ENCODE measurements at places on chromosomes 4 and X.
A peak's percentile ranks its signal among the peaks of the same experiment; 100 is the strongest.

DNA sequence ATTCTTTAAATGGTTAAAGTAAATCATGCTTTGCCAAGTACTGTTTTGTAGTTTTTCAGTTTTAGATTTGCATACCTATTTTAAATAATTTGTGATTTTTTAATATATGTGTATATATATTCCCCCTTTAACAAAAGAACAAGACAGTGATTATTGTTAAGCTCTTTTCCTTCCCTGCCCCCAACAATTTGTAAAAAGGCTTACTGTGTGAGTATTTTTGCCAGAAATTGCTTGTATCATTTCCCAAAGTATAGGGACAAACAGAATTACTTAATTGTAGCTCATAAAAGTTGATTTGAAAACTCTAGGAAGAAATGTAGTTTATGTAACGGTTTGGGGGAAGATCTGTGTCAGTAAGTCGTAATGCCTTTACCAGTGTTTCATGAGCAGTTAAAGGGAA, 19.0 kb downstream of the CPEB2 start:
- DNase-seq, result no peak

GRCh38 chr4:56650262-56651055, 30.6 kb downstream of the HOPX start:
- DNase-seq, result no peak

GRCh38 chr4:134544303-134544770, 342.7 kb upstream of the PABPC4L start:
- DNase-seq, result no peak

DNA sequence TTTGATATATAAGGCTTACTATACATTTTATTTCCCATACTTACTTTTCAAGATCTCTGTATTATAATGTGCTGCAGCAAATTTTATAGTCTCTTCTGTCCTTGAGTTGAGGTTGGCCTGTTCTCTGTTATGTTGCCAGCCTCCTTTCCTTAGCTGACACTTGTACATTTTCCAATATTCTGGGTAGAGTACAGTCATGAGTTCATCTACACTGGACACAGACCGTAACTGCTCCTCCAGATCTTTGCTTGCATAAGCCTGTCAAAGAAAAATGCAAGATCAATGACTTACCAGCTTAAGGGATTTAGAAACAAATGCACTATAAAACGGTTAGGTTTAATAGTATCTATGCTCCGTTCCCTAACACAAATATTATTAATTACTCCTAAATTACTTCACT, 63.2 kb downstream of the VEGFC start:
- DNase-seq, result no peak

- peak; percentile 7 for DNase-seq
These were observed 81.2 kb upstream of the GPM6B start for GRCh38 chrX:13898083-13898482.

- no peak for DNase-seq
These were observed 45.9 kb downstream of the TEC start for GRCh38 chr4:48223633-48224295.

GRCh38 chr4:54172156-54172555, 56.9 kb upstream of the PDGFRA start:
- DNase-seq, result no peak

DNA sequence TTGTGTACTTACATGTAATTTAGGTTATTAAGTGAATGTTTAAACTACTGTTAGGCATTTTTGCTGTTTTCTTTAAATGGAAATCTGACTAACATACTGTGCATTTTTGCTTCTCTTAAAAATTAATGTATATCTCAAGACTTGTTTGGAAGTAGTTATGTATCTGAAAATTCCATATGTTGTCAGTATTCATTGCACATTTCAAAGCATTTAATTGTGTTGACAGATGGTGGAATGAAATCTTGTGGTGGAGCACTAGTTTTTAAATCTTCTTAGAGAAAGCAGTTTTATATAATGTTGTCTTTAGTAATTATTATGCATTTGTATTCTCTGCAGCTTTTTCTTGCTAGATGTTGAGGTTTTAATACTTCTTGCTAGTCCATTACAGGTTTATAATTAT, 71.5 kb upstream of the MSANTD1 start:
- DNase-seq, result no peak

- no peak for DNase-seq
These were observed 169.7 kb downstream of the TMEM47 start for GRCh38 chrX:34487364-34487763.

DNA sequence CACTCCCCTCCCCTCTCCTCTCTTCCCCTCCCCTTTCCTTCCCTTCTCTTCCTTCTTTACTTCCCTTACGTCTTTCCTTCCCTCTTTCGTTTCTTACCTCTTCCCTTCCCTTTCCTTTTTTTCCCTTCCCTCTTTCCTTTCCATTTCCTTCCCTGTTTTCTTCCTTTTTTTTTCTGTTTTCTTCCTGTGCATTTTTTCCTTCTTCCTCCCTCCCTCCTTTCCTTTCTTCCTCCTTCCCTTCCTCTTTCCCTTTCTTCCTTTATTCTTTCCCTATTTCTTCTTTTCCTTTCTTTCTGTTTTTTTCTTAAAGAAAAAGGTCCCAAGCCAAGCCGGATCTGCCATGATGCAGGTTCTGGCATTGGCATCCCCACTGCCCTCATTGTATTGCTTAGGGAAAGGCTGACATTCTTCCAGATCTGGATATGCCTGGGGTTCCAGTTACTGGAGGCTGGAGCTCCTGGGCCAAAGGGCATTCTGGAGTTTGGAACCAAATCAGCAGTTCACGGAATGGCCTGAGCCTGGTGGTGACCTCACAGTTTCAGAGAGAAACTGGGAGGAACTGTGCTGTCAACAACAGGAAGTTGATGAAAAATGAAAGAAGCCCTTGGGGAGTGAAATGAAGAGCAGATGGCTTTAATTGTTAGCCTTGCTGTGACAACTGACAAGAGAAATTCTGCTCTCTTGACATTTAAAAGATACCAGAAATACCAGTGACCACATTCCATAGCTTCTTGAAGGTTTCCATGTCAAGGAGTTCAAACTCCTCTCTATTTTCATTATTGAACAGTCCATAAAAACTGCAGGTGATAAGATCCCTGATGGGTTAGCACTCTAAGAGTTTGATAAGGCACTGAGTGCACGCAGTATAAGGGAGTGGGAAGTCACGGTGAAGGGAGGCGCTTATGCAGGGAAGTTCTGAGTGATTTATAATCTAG, 622.1 kb downstream of the SPRY1 start:
- no peak for DNase-seq

GRCh38 chrX:82585868-82586267, 922.2 kb upstream of the POU3F4 start:
- DNase-seq, result no peak

DNA sequence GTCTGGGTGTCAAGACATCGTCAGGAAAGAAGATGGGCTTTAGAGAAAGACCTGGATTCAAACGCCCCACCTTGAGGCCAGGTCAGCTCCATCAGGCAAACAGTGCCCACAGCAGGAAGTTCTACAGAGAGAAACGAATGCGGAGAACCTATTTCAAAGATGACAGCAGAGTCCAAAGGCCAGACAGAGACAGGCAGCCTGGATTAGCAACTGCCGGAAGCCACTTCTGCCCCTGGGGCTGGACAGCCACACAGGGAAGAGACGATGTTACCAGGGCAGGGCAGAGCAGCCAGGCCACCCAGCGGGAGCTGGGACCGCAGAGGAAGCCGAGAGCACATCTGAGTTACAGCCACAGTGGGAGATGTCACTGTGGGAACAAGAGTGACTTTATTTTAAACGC, 1.2 kb downstream of the C4orf50 start:
- peak; percentile 56 for DNase-seq

DNA sequence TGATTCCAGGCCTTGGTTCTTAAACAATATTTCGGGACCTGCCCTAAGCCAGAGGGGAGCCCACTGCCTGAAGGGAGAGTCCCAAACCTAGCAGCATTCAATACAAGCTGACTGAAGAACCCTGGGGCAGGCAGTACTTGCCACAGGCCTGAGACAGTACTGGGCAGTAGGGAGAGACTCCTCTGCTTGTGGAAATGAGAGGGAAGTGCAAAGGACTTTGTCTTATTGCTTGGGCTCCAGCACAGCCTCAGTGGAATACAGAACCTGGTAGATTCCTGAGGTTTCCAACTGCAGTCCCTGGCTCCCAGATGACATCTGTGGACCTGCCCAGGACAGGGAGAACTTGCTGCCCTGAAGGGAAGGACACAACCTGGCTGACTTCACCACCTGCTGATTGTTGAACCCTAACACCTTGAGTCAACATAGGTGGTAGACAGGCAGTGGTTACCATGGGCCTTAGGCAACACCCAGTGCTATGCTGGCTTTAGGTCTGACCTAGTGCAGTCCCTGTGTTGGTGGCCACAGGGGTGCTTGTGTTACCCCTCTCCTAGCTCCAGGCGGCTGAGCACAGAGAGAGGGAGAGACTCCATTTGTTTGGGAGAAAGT, 20.3 kb upstream of the ABCG2 start:
- DNase-seq, result no peak

DNA sequence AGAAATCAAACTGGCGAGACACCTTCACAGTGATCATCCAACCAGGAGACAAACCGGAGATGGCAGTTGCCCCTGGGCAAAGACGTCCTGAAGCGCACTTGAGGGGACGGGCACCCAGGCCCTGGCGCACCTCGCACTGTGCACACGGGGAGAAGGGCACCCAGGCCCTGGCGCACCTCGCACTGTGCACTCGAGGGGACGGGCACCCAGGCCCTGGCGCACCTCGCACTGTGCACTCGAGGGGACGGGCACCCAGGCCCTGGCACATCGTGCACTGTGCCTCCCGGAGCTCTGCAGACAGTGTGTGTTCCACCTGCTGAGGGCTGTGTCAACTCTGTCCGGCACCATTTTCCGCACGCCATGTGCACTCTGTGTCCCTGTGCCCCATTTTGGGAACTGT, 34.6 kb upstream of the CPLX1 start:
- no peak for DNase-seq

DNA sequence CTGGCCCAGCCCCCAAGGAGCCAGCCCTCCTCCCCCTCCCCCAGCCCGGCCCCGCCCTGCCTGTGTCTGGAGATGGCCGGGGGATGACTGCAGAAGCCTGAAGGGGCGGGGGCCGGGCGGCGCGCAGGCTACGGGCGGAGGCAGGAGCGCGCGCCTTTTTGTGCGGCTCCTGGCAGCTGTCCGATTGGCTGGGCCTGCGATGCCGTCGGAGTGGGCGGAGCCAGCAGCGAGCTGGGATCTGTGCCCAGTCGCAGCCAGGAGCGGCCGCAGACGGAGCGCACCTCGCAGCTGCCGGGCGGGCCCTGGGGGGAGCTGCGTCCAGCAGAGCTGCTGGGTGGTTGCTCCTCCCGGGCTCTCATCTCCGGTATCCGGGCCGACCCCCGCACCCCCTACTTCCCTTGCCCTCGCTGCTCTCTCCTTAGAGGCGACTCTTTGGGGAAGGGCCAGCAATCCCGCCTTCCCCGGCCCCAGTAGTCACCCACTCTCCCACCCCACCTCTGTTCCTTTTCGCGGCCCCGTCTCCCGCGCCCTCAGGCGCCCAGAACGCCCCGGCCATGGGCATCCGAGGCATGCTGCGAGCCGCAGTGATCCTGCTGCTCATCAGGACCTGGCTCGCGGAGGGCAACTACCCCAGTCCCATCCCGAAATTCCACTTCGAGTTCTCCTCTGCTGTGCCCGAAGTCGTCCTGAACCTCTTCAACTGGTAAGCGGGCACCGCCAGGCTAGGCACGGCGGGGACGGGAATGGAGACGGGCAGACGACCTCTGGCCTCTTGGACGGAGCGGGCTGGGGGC, at the start of gene GABRQ:
GABRQ (plus strand) TSS at position 247 of the 794 bp plus-strand sequence; CDS start at position 555, 308 bp downstream.
- peak; percentile 30 for DNase-seq

DNA sequence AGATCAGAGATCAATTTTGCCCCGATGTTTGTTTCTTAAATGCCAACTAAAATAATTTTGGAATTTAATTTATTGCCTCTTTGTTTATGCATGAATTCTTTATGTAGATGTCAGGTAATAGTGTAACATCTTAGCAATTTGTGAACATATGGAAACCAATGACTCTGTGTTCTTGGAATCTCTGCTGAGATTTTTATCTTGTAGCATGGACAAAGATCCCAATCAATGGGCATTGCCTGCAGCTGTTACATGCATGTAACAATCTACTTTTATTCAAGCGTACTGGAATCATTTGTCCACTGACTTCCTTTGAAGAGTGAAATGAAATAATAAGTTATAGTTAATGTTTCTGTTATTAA, 61.6 kb upstream of the ARSJ start:
- DNase-seq, result no peak

DNA sequence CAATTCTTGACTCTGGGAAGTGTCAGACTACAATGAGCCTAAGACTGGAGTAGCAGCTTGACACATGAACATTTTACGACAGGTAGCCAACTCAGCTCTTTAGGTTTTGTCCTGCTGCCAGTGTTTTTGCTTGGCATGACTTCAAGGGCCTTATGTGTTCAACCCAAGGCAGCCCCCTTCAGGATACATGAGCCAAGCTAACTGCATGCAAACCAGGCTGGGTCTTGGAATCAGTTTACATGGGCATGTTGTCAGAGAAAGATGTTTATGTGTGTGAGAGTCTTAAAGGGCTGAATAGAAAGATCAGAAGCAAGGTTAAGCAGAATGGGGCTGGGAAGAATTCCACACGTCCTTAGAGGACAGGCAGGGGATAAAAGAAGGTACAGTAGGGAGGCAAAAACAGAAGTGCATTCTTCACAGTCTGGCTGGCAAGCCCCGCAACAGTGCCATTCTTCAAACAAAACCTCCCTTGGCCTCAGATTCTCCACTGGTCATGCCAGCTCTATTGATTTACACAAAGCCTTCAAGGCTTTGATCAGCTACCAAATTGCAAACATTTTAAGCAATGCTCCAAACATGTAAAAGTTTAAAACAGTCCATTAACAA, 97.3 kb downstream of the NKX6-1 start:
- DNase-seq, result no peak

DNA sequence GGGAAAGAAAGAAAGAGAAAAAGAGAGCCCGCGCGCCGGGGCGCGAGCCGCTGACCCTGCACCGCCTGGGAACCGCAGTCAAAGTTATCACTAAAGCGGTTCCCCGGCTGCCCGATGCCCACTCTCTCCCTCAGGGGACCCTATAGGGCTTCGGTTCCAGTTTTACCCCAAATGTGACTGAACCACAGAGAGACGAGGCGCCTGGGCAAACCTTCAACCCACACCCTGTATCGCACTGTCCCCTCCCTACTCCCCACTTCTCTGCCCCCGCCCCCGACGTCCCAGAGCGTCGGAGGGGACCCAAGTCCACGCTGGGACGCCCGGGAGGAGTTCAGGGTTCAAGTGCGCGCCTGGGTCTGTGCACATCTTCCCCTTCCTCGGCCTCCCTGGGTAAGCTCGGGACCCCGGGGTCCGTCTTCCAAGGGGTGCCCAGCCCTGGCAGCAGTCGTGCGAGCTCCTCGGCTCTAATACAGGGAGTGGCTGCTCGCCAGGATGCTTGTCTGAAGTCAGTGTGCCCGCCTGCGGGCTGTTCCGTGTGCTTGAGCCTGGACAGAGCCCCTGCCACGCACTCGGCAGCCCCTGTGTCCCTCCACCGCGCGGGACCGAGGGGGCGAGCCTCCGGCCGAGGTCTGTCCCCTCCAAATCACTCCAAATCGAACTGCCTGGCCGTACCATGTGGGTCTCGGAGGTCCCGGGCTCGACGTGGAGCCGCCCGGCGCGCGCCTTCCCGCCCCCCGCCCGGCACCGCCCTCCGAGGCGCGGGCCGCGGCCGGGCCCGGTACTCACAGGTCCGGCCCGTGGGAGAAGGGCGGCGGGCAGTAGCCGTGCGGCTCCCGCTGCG, 960 bp downstream of the TRPC3 start:
- DNase-seq, result peak; percentile 32
